ENCODE measurements at places on chromosomes 13 and 19. TPM values are rescaled to one million over a fixed set of nuclear protein-coding genes. Genes with fewer than 3 reads are reported as not detected.

DNA sequence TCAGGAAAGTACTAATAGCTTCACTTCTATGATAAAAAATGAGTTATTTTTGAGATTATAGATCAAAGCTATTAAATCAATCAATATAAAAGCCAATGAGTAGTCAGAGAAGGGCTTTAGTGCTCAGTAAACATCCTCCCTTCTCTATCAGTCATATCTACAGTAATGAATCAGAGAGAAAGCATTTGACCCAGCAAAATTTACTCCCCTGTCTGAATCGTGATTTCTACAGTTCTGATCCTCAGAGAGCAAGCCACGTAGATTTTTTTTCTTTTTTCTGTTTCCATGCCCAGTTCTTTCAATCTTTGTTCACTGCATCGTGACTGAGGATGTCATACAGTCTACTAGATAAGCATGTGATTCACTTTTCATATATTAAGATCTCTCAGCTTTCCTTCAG lies 16.2 kb upstream of the MBNL2 start:
- peak; percentile 52 for DNase-seq

DNA sequence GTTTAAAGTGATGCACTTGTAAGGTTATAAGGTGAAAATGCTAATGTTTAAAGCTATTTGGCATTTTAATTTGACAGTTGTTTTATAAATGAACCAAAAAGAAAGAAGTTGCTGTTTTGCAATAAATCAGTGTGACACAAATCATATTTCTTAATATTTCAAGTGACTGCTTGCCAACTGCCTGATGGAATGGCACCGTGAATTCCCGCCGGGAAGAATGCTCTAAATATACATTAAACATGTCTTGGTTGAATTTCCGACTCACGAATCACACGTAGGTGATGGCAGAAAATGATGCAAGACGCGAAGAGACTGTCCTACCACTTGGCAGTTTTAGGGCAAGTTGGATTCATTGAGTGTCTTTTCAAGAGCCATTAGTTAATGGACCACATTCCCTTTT lies 3.1 kb upstream of the GJB2 start:
- DNase-seq: peak; percentile 72

Gene F2RL3
- not detected for total RNA-seq

GRCh38 chr13:52383366-52383765 lies 22.6 kb downstream of the THSD1 start:
- no peak for DNase-seq

Gene LPAR2
- total RNA-seq: 5.6 TPM

DNA sequence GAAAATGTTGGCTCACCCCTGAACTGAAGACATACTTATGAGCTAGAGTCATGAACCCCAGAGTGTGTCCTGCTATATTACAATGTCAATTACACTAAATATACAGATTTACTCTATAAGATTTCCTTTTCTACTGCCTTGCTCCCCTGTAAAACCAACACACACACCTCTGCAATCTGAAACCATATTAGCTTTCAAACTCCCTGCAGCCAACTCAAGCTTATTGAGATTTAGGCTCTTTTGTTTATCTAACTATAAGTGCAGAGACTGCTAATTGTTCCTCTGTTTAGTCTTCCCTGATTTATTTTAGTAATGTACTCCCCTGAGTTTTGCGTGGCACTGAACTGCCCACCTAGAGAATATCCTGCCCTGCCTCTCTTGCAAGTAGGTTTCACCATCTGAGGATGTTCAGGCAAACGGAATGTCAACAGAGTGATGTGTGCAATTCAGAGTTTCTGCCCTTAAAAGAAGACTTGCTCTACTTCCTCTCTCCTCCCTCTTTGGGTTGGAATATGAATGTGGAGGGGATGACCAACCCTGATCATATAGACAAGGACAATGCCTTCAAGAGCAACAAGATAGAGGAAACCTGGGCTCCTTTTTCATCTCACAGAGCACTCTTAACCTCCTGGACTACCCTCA lies 22.3 kb downstream of the FAM216B start:
- peak; percentile 52 for DNase-seq

GRCh38 chr19:42275103-42275502 lies 6.1 kb downstream of the CIC start:
- DNase-seq: no peak

- DNase-seq: no peak
Observed at GRCh38 chr19:47096721-47097120, 16.9 kb downstream of the ZC3H4 start.

- DNase-seq: no peak
Observed at GRCh38 chr13:109779074-109779473, 7.3 kb downstream of the IRS2 start.

DNA sequence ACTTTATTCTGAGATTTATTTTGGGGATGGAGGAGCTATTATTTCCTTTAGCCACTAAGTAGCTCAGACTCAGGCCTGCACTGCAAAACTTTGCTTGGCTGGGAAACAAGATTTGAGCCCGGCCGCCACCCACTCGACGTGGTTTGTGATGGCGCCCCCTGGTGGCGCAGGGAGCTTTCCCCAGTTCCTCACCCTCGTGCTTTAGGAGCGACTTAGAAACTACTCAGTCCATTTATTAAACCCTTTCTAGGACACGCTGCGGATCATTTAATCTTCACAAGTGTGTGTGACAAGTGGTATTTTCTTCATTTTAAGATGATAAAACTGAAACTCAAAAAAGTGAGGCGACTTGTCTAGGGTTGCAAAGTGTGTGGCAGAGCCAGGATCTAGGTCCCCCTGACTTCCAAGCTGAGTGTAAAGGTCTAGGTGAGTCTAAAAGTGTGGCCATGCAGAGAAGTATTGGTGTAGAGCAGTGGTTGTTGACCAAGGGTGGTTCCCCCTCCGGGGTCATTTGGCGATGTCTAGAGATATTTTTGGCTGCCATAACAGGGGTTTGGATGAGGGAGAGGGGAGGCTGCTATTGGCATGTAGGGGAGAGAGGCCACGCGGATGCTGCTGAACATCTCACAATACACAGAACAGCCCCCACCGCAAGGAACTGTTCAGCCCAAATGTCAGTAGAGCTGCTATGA lies 2.2 kb downstream of the CXCL17 start:
- DNase-seq: peak; percentile 57

GRCh38 chr13:98228661-98229341 lies 51.7 kb upstream of the RNF113B start:
- no peak for DNase-seq

DNA sequence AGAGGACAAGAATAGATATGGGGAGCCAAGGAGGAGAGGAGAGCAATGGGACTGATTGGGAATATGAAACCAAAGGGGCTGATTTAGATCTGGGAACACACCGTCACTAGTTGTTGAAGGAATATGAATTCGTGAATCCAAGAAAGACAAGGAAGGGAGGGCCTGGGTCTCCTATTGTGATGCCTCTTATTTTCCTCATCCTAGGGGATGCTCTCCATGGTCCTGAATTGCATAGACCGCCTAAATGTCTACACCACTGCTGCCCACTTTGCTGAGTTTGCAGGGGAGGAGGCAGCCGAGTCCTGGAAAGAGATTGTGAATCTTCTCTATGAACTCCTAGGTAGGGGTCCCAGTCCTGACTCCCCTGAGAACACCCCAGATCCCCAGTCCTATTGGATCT lies 21.5 kb downstream of the RYR1 start:
- DNase-seq: peak; percentile 6

DNA sequence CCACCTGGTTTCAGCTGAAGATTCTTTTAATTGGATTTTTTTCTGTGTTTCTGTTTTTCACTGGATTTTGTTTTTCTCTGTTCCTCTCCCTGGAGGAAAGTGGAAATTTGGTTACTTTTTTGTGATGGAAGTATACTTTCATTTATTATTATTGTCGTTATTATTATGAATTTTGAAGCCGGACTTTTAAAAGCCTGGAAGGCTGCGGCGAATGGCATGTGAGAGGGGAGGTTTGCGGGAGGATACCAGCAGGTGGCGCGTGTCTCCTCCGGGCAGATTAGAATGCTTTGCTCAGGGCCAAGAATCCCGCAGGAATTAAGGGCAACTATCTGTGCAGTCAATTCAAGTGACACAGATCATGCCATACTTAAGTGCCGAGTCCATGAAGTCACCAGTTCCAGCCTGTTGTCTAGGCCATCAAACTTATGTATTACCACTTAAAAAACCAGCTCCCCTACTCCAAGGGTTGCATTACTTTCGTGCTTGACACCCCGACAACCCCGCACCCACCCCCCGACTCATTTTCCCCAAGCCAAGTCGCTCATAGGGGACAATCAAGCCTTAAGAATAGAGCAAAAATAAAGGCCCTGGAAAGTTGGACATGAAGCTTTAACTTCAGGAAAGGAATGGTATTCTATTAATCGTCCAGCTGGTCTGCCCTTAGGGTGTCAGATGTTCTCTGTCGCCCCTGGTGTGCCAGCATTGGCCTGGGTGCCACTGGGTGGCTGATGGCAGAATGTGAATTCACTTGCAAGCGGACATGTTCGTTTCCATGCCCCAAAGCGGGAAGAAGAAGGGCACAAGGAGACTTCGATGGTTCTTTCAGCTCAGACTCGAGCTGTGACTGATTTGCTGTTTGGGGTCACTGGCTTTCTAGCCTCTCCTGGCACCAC lies 1.3 kb upstream of the LRCH1 start:
- peak; percentile 66 for DNase-seq

DNA sequence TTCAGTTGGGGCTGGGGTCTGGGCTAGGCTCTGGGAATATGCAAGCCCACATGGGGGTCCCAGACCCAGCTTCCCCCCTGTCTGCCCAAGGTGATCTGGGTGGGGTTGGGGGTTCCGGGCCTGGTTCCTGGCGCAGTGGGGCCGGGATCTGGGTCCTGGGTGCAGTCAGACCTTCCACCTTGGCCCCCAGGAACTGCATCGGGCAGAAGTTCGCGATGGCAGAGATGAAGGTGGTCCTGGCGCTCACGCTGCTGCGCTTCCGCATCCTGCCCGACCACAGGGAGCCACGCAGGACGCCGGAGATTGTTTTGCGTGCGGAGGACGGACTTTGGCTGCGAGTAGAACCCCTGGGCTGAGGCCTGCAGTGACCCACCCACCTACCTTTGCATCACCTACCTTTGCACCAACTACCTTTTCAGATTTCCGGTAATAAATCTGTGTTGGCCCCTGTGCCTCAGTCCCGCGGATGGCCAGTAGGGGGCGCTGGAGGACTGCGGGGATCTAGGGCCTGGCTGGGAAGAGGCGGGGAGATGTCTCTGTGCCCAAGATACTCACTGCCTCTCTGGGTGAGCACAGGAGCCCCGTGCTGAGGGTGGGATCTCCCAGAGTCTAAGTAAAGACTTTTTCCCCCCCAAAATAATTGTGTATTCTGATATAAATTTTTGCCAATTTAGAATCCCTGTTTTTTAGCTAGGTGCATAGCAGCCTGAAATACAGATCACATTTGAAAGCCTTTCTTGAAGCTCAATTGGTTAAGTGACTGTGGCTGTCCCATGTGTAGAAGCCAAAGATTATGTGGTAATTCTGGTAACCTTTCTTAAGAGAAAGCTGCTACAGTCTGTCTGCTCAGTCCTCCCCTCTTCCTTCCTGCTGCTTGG lies 11.5 kb upstream of the CYP4F3 start:
- DNase-seq: peak; percentile 45

Gene PCDH9
- total RNA-seq: 0.26 TPM

- no peak for DNase-seq
Observed at GRCh38 chr13:91375116-91375729, 23.2 kb upstream of the GPC5 start.

Gene MEF2B
- 0.26 TPM for total RNA-seq

DNA sequence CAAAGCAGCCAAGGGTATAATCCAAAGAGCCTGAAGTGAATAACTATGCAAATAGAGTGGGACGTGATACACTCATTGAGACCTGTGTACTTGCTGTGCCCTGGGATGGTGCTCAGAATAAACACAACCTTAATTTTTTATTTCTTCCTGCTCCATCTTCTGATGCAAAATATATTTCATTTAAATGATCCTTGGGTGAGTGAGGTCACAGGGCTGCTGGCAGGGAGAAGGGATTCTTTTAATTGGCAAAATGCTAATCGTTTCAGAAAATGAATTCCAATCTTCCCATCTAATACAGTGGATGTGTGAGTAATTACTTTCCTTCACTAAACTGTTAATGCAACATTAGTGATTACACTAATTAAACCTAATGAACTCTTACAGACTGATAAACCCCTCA lies 63.5 kb downstream of the SIAH3 start:
- no peak for DNase-seq

Gene YJEFN3
- total RNA-seq: 0.38 TPM

Gene PABPC3
- under 0.01 TPM for total RNA-seq

DNA sequence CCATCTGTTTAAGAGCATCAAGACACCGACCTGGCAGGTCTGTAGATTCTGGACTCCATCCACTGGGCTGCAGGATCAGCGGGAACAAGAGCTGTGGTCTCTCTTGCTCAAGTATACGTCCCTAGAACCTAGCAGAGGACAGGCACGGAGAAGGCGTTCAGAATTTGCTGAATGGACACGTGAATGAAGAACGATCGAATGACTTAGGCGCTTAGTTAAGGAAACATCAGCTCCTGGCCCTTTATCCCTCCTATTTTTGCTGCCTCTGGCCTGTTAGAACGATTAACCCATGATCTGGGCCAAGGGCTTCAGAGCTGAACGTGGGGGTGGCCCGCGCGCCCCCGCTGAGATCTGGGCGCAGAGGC lies 953 bp downstream of the DZIP1 start:
- DNase-seq: no peak

DNA sequence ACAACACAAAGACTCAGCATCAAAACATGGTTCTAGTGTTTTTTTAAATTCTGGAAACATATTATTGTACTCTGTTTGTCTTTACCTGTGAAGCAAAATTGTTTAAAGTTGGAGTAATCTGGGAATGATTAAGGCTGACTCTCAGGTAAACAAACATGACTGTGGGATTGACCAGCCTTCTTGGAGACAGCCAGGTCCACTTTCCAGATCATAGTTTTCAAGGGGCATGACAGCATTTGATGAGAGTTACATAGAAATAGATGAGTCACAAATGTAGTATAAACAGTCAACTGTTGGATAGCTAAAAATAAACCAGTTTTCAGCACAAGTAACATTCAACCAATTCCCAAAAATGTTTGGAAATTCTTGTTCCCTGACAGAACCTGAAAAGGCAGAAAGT lies 1680.9 kb downstream of the OLFM4 start:
- peak; percentile 60 for DNase-seq

DNA sequence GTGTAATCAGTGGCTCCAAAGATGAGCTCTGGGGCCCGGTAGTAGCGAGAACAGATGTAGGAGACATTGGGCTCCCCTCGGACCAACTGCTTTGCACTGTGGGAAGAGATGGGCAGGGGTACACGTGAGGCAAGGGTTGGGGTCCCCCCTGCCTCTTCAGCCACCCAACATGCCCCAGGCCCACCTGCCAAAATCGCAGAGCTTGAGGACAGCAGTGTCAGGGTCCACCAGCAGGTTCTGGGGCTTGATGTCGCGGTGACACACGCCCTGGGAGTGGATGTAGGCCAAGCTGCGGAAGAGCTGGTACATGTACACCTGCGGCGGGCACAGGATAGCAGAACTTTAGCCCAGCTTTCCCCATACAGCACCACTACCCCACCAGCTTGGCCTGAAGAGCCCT lies 8.0 kb downstream of the GSK3A start:
- no peak for DNase-seq
